ENCODE measurements at places on chromosomes 13 and 19.
A peak's percentile ranks its signal among the peaks of the same experiment; 100 is the strongest.

GRCh38 chr13:65336916-65337315 lies 1893.2 kb downstream of the PCDH9 start:
- peak; percentile 71 for DNase-seq

GRCh38 chr13:113582841-113583631 lies 1.5 kb upstream of the TFDP1 start:
- DNase-seq: no peak

DNA sequence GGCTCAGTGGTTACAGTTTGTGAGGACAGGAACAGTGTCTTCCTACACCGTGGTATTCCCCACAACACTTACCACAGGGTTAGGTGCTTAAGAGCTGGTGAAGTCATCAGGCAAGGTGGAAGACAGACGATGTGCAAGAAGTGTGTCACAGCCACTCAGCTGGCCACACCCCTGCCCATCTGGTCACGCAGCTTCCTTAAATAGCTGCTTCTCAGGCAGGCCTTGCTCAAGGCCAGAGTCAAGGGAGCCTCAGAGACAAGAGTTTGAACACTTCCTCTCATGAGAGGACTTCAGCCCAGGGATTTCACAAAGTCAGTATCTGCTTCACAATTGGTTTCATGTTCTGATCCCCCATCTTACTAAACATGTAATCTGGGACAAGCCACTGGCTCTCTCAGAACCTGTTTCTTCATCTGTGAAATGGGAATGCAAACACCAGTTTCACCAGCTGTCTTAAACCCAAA lies 80.3 kb upstream of the FRY start:
- DNase-seq: no peak

DNA sequence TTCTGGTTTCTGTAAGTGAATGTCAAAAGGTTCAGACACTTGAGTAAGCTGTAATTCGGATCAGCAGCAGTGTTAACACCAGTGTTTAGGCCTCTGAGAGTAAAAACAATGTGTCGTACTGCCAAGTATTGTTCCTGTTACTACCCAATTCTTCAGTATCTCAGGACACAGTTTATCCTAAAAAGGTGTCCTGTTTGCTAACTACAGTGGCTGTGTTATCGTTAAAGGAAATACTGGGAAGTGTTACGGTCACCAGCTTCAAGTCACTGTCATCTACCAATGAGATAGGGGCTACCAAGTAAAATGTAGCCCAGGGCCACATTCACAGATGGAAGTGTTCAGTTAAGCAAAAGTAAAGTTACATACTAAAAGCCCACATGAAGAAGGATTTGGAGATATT lies 2.3 kb upstream of the UPF3A start:
- DNase-seq: no peak

DNA sequence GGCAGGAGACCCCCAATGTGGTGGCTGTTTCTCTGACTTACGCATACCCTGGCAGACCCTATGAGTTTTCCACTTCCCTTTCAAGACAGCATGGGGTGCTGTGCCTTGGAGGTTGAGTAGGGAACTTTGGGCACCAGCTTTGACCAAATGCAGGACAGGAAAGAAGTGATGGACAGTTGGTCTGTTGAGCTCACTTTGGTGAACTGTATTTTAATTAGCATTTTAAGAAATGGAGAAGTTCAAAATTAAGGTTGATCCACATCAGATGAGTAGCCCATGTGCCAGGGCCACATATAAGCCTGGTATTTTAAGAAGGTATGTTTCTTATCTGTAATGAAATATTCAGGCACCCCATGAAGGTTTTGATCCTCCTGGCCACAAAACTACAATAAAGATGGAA lies 46.1 kb upstream of the RAP2A start:
- DNase-seq: no peak

DNA sequence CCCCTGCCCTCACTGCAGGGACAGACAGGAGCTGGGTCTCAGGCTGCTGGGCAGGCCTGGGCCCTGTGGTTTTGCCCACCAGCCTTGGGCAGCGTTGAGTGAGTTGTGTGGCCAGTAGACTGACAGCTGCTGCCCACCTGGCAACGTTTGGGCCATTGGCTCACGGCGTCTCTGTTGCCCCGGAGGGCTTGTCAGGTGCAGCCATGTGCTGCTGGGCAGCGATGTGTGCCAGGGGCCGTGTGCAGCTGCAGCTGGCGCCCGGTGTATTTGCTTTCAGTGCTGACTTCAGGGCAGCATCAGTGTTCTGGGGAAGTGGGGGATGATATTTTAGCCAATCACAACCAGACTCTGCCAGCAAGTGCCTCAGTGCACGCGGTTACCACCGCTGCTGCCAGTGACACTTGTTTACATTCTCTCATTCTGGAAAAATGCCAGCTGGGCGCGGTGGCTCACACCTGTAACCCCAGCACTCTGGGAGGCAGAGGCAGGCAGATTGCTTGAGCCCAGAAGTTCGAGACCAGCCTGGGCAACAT lies 10.6 kb downstream of the FZR1 start:
- no peak for DNase-seq

- no peak for DNase-seq
These were observed 177.3 kb downstream of the DNAJC15 start for GRCh38 chr13:43200736-43201135.

GRCh38 chr13:48729856-48730255 lies 76.1 kb downstream of the CYSLTR2 start:
- no peak for DNase-seq

DNA sequence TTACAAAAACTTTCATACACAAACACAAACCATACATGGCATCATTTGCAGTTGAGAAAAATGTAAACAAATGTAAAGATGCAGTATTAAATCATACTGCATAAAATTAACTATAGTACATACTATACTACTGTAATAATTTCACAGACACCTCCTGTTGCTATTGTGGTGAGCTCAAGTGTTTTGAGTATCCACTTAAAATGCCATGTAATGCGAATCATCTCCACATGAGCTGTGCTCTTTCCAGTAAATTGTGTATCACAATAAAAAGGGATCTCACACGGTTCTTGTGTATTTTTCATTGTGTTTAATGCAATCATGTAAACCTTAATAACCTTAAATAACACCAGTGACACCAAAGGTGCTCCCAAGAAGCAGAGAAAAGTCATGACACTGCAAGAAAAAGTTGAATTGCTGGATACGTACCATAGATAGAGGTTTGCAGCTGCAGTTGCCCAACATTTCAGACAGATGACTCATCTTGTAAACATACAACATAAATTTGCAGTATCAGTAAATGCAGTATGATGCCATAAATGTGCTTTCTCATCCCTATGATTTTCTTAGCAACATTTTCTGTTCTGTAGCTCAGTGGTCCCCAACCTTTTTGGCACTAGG lies 166.6 kb downstream of the RAP2A start:
- peak; percentile 81 for DNase-seq

DNA sequence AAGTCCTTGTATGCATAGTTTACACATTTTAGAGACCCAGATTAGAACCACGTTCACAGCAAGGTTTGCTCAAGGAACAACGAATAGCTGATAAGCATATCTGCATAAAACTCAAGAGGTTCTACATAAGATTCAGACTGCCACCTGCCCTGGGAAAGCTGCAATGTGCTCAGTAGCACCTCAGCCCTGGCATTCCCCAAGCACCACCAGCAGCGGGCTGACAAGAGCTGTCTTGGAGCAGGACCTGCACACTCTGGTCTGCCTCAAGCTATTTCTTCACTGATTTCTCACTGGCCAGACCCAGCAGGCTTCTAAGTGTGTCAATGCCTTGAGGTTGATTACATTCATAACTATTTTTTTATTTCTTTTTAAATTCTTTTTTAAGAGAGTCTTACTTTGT lies 65.8 kb upstream of the UQCRFS1 start:
- no peak for DNase-seq

- no peak for DNase-seq
These were observed 77.0 kb upstream of the PEG3 start for GRCh38 chr19:56917529-56917928.

- no peak for DNase-seq
These were observed 9.7 kb upstream of the ZNF709 start for GRCh38 chr19:12494260-12494860.

GRCh38 chr19:35224681-35225571 lies 3.6 kb downstream of the FAM187B start:
- no peak for DNase-seq

DNA sequence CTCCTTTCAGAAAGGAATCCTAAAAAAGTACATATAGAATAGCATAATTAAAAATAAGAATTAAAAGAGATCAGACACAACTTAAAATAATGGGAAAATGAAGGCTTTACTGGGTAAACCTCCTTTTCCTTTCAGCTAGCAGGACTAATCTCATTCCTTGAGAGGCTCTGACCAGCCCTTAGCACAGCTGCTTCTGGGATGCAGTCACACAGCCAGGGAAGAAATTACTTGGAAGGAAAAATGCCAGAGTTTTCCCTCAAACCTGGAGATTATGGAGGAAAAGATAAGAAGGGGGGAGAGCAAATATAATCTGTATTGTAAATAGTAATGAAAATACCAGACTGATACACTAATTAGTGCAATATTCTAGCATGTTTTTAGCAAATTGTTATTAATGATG lies 91.8 kb downstream of the LRCH1 start:
- no peak for DNase-seq

DNA sequence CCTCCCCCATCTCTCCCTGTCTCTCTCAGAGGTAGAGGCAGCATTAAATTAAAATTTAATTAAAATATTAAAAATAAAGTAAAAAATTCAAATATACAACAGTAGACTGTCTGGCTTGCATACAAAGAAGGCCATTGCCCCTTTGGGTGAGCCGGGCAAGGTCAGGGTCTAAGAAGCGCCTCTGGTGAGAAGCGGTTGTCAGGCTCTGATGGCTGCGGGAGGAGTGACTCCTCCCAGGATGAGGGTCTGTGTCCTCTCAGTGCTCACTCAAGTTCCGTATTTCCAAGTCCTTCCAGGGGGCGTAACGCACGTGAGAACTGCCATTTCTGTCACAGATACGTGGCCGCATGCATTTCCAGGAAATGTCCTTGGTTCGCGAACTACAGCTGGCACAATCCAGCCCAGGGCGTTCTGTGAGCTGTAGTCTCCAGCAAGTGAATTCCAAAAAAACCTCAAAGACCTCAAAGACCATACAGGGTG lies 737 bp upstream of the ZNF181 start:
- DNase-seq: no peak

- DNase-seq: no peak
These were observed 245.3 kb downstream of the ITGBL1 start for GRCh38 chr13:101697745-101698144.

GRCh38 chr13:27924529-27925141 lies 4.8 kb downstream of the PDX1 start:
- no peak for DNase-seq

GRCh38 chr19:57560049-57560491 lies 407 bp upstream of the ZNF550 start:
- peak; percentile 86 for DNase-seq

DNA sequence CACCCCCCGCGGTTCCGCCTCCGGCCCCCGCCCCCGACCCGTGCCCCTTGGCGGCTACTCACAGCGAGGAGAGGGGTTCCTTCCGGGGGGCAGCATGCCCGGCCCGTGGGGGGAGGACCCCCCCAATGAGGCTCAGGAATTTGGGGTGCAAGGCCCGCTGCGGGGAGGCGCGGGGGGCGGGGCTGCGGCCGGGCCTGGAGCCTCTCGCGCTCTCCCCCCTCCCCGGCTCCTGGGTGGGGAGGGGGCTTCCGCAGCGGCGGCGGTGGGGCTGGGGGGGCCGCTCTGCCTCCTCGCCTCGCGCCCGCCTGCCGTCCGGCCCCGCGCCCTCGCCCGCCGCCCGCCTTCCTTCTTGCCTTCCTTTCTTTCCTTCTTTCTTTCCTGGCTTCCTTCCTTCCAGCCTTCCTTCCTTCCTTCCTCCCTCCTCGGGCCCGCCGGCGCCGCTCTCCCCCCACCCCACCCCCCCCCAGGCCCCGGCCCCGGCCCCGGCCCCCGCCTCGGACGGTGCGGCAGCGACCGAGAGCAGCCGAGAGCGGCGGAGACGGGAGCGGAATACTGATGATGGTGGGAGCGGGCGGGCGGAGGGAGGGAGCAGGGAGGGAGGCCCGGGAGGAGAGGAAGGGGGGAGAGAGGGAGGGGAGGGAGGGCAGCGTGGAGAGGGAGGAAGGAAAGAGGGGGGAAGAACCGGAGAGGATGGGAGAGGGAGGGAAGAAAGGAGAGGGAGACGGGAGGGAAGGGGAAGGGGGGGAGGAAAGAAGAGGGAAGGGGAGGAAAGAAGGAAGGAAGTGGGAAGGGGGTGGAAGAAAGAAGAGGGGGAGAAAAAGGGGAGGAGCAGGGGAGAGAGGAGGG lies at the start of gene LRRC4B:
Gene LRRC4B (minus strand): TSS at position 554 of the 846 bp plus-strand sequence. CDS start 19,597 bp downstream, outside the sequence.
- peak; percentile 4 for DNase-seq

Data from fibroblast of skin of scalp (primary cell).